ENCODE measurements at places on chromosomes 1 and 21.

- DNase-seq: no peak
These were observed 433.1 kb downstream of the NPHP4 start for GRCh38 chr1:5559078-5559477.

DNA sequence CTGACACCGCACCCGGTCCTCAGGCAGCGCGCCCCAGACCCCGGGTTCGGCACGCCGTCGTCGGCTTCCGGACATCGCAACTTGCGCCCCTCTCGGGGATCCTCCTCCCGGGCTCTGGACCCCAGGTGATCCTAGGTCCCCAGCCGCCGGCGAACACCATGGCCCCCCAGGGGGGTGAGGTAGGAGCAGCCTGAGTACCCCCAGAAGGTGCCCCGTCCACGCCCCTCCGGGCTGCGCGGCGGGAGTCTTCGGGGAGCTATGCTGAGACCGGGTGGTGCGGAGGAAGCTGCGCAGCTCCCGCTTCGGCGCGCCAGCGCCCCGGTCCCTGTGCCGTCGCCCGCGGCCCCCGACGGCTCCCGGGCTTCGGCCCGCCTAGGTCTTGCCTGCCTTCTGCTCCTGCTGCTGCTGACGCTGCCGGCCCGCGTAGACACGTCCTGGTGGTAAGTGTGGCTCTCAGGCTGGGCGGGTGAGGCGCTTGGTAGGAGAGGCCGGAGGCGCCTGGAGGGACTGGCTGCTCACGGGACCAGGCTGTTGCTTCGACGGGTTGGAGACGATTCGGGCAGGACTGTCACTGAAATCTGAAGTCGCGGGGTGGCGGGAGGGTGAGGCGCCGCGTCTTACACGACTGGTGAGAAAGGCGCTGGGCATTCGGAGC is 367 bp downstream of the WNT2B start:
- DNase-seq: no peak

DNA sequence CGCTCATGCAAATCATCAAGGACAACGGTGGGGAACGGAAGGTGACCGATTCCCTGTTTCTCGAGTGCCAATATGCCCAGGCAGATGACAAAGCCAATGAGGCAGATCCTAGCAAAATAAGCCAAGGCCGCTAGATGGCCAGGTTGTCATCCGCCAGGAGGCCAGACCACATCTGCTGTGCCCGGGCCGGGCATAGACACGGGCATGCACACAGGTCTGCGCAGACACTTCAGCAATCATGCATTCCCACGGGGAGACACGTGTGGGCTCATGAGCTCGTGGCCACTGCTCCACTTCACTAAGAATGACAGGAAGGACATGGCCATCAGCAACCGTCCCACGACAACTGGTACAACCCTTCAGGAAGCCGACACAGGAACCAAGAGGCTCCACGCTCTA is 23.4 kb downstream of the WDR4 start:
- DNase-seq: no peak

- DNase-seq: no peak
These were observed 23.0 kb downstream of the IRF2BP2 start for GRCh38 chr1:234586892-234587485.

GRCh38 chr1:14810595-14811361 is 212.3 kb downstream of the KAZN start:
- no peak for DNase-seq

- no peak for DNase-seq
These were observed 86.1 kb upstream of the ZNF326 start for GRCh38 chr1:89908672-89909436.

- no peak for DNase-seq
These were observed 7.6 kb upstream of the XKR8 start for GRCh38 chr1:27952147-27952546.
